ENCODE measurements at places on chromosomes 3 and 15. TPM values are rescaled to one million over a fixed set of nuclear protein-coding genes. Genes with fewer than 3 reads are reported as not detected.

DNA sequence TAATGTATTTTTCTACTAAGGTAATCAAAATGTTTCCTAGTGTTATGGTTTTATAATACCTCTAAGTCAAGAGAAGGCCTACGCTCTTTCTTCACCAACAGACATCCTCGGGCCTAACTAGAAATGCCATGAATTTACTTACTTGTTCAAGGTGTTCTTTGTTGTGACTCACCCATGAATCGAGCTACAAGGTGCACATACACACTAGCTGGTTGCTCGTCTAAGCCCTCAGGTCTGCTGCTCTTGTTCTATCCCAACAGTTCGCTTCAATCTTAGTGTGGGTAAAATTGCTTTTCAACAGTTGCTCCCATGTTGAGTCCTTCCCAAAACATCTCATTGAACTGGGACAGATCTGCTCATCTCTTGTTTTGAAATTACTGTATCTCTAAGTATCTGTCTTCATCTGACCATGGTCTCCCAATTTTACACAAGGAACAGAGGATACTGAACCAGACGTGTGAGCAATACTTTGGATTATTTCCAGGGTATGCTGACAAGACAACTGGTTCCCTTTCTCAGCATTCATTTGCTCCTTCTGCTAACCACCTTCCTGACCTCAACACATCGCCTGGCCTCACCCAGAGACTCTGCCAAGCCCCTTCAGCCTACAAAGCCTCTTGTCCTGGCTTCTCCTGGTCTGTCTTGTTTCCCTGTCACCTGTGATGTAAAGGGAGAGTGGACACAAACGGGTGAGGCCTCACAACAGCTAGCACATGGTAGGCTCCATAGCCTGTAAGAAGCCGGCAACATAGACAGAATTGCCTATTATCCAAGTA is 84.2 kb downstream of the NEDD4 start:
- DNase-seq, result no peak

GRCh38 chr15:61639491-61639890 is 410.4 kb upstream of the RORA start:
- DNase-seq, result peak; percentile 58

GRCh38 chr3:159273070-159273469 is 471.2 kb downstream of the MFSD1 start:
- DNase-seq, result no peak

DNA sequence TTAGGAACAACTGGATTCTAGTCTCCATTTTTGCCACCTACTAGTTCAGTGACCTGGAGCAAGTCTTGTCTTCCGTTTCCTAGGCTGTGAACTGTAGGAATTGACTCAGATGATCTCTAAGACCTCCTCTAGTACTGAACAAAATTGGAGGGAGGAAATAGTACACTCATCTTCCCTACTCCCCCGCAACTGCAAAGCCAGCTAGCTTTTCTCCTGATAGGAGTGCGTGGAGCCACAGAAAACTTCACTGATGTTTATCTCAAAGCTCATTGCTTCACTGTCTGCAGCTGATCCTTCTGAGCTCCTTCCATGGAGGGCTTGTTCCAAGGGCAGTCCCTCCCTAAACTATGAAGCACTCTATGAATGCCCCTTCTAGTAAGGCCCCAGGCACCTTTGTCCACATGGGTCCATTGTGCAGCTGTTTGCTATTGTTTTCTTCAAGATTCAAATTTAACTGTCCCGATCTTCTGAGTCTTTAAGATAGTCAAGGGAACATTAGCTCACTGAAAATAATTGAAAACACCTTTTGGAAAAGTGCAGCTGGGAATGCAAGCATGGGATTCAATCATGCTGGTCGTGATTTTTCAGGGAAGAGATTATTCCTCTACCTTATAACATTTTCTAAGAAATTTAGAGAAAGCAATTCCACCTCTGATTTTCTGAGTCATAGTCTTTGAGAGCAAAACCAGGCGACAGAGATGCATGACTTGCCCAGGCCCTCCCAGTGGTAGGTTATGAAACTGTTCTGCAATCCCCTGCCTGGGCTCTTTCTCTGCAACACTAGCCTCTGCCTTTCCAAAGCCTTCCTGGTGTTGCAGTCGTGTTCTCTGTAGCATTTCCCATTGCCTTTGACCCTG is 24.3 kb downstream of the FILIP1L start:
- peak; percentile 85 for DNase-seq

DNA sequence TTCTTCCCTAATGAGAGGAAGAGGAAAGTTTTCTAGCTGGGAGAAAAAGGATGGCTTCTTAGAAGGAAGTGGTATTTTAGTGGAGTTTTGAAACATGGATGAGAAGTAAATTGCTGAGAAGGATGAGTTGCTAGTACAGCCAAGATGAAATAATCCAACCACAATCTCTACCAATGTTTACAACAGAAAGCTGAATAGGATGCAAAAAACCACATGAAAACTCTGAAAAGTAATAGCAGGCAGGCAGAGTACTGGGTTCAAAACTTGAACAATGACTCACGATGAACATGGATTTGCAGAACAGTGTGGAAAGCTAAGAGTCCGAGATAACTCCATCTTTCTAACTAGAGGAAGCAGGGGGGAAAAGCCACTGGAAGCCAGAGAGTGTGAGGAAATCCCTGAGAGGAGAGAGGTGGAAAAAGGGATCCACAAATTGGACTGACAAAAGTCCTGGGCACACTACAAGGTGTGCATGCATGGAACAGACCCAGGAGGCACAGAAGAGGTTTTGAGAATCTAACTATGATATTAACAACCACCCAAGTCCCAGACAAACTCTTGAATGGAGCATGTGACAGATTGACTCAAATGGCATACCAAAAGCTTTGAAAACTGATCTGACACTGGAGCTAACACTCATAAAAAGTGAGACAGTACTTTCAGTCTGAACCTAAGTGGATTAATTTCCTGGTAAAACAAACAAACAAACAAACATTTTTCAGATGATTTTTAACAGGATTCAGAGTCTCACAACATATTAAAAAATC is 76.7 kb downstream of the ST6GAL1 start:
- no peak for DNase-seq

DNA sequence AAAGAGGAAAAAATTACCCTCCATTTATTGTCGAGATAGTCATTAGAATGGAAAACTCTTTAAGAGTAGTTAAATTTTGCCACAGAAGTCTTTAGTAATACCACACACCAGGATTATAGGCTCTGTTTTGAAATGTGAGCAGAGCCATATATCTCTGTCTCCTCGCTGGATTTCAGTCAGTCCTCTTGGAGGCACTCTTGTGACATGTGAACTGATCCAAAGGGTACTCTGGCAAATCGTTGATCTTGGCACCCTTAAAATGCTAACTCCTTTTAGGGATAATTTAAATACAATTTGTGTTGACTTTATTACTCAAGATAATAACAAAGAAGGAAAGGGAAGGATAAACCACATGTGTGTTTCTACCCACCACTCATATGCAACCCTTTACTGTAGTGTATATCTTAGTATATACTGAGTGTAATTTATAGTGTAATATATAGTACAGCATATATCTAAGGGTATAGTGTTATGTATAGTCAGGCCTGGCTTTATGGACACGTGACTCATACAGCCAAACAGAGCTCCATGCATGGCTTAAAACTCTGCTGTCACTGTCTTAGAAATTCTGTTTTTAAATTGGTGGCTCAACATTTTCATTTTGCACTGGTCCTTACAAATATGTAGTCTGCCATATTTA is 12.3 kb upstream of the KPNA4 start:
- peak; percentile 16 for DNase-seq

- peak; percentile 56 for DNase-seq
These were observed 634 bp downstream of the MINDY2 start for GRCh38 chr15:58771621-58772250.

DNA sequence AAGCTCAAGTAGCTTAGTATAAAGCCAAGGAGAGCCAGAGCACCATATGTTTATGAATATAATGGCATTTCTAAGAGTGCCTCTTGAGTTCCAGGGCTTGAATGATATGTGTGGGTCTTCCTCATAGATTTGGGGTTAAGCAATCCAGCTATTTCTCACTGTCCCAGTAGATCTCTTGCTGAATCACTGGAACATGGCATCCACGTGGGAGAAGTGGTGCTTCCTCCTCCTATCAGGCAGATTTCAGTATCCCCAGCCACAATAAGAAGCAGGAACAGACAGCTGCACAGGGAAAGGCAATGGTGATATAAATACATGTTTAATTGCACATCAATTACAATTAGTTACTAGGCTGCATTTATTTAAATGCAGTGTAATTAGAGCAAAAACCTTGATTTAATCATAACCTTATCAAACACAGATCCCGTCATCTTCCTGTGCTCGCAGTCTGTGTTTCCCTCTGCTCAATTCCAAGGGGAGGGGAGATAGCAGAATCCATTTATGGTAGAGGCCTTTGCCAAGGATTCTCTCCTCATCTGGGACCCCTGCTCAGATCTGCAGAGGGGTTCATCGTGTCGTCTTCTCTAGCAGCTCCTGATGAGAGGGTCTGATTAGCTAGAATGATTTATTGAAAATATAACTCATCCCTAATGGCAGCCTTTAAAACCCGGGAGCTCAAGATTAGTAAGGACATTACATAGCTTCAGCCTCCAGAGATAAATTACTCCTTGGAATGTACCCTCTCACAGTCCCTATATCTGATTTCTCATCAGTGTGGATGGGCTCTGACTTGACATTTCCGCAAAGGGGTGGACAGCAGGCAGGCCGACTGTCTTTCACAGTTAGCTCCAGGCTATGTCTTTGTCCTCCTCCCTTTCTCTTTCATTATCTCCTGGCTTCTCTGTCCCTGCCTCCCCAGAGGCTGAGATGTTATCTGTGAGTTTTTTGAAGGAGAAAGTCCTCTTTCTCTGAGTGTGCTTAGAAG is 775.9 kb downstream of the AGBL1 start:
- peak; percentile 25 for DNase-seq

GRCh38 chr3:13718436-13718835 is 161.4 kb downstream of the WNT7A start:
- no peak for DNase-seq

DNA sequence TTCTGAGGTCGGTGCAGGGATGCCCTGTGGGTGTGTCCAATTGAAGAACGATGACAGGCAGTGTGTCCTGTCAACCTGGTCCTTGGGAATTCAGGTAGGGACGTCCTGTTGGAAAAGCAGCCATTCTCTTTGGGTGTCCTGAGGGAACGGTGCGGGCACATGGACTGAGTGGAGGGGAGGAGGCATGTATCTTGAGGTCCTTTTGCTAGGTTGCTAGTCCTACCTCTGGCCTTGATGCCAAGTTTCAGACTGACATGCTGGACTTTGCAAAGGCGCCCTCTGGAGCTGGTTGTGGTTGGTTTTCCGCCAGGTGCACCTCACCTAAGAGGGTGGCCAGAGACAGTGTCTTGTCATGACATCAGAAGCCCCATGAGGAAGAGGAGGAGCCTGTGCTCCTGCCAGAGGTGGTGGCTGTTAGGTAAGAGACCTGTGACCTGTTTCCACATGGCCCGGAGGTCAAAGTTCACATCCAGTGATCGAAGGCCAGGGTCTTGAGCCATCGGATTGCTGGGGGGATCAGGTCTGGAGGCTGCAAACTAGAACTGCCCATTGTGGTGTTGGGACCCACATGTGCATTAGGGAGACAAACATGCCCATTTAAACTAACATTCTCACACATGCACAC is 106.3 kb downstream of the SNRPN start:
- no peak for DNase-seq

DNA sequence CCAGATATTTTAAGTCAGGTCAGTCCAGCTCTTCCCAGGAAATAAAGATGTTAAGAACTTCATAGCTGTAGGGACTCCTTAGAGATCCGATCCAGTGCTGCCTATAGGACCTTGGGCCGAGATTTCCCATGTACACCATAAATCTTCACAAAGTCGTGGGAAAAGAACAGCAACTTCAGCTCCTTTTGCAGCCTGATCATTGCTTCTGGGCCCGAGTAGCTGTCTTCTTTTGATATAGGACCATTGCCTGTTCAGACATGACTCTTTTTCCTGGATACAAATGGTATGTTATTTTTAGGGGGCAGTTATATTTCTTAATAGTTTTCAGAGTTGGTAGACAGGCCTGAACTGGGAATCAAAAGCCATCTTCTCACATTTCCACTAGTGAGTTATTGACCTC is 20.5 kb downstream of the IL1RAP start:
- DNase-seq, result peak; percentile 46

Gene SLITRK3
- 0.98 TPM for polyA plus RNA-seq

Gene EEFSEC
- 15.7 TPM for polyA plus RNA-seq

Gene PIAS1
- 29.1 TPM for polyA plus RNA-seq

Gene MKRN2OS
- 0.70 TPM for polyA plus RNA-seq

Gene CLSTN2
- polyA plus RNA-seq, result 2.2 TPM
